ENCODE measurements at places on chromosomes 16 and 17.
A peak's percentile ranks its signal among the peaks of the same experiment; 100 is the strongest.

DNA sequence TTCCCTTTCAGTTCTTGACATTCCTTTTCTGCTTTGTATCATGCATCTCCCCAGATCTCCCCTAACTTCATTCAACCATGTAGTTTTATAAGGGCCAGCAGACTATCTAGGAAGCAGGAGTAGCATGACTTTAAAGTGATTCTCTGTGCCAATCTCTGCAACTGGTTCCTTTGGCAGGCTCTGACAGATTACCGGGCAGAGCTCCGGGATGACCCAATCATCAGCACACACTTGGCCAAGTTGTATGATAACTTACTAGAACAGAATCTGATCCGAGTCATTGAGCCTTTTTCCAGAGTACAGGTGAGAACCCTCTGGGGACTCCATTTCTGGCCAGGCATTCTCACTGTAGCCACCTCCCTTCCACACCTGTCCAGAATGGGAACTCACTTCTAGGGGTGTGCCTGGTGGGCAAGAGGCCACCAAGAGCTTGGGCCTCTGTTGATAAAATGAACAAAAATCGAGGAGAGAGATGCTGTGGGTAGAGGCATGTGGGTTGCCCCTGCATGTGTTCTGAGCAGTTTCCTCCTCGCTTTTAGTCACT, 7.6 kb upstream of the CDK5R1 start:
- DNase-seq, result no peak

GRCh38 chr17:31089471-31089870, 5.3 kb upstream of the NF1 start:
- no peak for DNase-seq

- no peak for DNase-seq
Observed at GRCh38 chr17:74466111-74466827, at the start of gene CD300A. Gene CD300A, plus strand, starts transcription at chr17:74466634. Its CDS starts 70 bp downstream, at chr17:74466704.

GRCh38 chr17:44002141-44002848, 2.1 kb upstream of the NAGS start:
- peak; percentile 75 for DNase-seq

DNA sequence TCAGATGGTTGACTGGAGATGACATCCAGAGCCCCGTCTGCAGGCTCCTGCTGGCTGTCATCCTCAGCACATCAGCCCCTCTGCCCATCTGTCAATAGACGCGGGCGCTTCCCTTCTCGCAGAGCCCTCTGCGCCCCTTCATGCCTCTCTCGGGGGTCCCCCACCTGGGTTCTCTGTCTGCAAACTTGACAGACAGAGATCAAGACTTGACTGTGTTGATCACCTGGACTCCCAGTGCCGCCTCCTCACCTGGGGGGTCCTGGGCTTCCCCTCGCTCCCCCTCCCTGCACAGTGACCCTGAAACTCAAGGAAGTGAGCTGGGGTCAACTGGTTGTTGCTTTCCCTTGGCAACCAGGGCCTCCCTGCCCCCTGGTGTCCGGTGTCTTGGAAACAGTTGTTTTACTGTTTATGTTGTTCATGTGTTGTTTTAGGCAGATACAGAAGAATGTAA, 31.9 kb downstream of the RNF213 start:
- no peak for DNase-seq

DNA sequence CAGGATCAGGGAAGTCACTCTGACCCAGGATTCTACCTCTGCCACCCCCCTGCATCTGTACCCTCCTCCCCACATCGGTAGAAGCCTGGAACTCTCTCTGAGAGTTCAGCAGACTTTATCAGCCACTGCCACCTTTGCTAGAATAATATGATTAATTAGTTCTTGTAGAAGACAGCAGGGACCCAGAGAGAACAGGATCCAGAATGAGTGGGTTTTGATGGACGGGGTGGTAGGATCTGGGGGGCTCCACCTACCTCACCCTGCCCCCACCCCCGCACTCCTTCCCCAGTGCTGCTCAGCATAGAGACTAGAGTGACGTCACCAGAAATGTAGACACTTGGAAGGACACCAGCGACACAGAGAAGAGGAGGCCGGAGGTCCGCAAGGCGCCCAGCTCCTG, 33.5 kb downstream of the ABCC6 start:
- DNase-seq, result no peak

- no peak for DNase-seq
Observed at GRCh38 chr16:88734361-88734728, 28.0 kb downstream of the CTU2 start.

DNA sequence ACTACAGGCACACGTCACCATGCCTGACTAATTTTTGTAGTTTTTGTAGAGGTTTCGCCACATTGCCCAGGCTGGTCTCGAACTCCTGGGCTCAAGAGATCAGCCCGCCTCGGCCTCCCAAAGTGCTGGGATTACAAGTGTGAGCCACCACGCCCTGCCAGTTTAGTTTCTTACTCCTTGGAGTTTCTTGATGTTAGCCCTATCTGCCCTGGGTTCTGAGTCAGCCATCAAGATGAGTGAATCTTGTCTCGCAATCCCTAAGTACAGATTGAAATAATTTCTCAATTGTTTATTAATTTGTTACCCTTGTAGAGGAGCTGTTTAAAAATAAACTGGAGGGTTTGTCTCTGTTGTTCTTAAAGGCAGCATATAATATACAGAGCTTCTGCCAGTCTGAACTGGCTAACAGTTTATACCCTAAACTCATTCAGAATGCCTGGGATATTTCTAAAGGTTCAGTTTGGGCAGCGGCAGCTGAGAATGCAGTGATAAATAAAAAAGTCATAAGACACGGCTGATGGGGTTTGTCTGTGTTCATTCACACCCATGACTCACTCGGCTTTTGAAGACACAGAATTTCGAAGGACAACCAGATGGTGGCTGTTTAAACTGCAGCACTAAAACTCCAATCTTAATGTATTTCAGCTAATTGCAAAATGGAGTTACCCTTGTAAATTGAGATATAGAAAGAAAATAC, 39.6 kb downstream of the GPRC5B start:
- peak; percentile 94 for DNase-seq

DNA sequence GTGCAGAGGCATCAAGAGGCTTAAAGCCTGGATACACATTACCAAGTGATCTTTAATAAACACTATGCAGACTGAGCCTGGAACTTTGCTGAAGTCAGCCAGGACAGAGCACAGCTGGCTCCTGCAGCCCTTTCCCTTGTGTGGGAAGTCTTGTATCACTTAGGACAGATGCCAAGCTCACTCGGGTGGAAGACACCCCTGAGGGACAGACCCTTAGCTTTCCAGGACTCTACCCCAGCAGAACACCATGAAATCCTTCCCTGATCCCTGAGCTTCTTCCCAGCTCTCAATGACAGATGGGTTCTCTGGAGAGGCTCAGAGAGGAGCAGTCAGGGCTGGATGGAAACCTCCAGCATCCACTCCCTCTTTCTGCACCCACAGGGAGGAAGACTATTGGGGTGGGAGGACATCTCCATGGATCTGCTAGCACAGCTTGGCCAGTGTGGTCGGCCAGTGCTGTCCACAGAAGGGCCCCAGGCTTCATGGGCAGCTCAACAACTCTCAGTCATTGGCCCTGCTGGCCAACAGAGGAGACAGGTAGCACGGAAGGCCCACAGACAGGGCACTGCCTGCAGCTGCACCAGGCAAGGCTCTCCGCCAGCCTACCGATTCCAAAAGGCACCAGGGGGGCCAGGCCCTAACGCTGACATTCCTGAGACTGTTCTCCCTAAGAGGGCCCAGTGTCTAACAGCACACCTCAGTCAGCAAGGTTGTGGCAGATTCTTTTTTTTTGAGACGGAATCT, 15.9 kb downstream of the RAB5C start:
- DNase-seq, result no peak

DNA sequence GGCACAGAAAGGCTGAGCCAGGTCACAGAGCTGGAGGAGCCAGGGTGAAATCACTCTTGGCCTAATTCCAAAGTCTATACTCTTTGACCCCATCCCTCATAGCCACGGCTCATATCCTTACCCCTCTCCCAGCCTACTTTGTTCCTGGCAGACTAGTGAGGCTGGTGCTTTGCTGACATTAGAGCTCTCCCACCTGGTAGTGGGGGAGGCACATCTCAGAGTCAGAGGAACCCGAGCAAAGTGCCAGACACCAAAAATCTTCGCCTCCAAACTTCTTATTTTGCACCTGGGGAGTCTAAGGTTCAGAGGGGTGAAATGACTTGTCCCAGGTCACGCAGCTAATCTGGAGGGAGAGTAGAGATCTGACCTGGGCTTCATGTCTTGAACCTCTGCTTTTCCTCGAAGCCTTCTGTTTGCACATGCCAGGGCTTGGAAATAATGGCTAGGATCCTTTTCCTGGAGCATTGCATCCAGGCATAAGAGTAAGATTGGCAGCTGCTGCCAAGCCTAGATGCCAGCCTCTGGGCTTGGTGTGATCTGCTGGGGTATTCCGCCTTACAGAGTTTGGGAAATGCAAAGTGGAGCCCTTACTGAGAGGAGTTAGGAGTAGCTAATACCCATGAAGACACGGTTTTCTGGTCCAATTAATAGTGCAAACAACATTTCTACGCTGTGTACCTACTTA, 126.9 kb downstream of the SPACA3 start:
- DNase-seq, result no peak

- no peak for DNase-seq
Observed at GRCh38 chr17:65553646-65554552, 7.5 kb downstream of the AXIN2 start.

DNA sequence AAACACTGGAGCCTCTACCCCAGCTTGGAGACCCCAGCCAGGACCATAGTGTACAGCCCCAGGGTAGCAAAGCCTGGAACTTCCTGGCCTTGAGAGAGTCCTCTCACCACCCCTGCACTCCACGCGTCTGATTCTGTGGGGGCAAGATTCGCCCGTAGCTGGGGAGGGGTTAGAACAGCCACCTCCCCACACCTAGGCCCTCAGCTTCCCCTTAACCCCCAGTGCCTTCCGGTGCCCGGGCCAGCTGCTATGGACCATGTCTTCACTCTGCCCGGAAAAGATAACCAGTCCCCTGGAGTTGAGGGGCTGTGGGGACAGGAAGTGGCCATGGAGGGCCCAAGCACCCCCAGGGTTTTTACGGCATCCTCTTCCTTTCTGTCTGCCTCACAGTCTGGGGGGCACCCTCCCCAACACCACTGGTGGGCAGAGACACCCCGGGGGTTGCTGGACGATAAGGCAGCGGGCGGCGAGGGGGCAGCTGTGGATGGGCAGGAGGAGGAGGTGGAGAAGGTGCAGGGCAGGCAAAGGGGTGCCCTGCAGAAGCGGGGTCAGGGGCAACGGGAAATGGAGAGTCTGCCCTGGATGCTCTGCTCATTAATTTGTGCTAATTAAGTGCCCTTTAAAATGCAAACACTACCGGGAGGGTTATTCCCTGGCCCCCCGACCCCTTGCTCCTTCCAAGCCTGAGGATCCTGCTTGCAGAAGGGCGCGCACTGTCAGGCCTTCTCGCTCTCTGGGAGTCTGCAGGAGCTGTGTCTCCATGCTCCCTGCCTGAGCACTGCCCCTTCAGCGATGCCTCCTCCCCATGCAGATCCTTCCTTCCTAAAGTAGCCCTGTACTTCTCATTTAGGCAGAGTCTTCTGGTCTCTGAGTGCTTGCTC, 2.4 kb downstream of the PRSS27 start:
- no peak for DNase-seq

DNA sequence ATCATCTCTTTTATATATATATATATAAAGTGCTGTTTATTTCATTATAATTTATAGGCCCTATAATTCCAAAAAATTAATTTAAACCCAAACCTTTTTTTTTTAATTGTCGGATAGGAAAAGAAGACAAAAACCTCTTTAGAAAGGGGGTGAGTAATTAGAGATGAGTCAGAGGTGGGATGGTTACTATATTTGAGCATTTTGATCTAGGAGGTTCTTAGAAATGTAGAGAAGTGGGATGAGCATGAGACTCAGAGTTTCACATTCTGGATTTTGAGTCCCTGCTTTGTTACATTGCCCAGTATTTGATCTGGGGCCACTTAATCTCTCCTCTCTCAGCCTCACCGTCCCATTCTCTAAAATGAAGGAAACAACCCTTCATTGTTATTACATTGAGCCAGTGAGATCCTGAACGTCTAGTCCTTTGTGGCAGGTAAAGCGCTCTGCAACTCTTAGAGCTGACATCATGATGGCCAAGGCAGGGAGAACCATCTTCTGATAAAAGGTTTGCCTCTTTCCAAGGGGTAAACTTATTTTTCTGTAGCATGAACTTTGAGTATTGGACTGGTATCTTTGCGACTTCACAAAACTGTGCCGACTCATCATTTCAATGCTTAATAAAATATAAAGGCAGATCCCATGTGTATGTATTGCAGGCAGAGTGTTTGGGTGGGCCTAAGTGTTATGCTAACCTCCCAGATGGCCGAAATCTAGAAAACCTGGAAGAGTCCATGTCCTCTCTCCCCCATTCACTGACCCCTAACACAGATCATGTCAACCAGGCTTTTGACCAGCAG, 21.3 kb downstream of the HS3ST3B1 start:
- DNase-seq, result no peak

DNA sequence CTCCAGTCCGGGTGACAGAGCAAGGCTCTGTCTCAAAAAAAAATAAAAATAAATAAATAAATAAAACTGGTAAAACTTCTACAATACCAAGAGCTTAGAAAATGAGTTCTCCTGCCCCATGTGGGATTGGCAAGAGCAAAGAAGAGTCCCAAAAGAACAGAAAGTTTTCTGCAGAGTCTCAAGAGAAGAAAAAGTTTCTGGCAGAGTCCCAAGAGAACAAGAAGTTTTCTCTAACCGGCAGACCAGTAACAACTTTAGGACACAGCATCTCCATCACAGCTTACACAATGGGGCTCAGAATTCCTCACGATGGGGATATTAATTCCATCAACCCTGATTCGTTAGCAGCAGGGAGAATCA, 1.1 kb downstream of the SLC39A11 start:
- no peak for DNase-seq

- DNase-seq, result no peak
Observed at GRCh38 chr17:40646791-40647623, 611 bp downstream of the SMARCE1 start.

GRCh38 chr17:71402661-71403141, 718.1 kb upstream of the SOX9 start:
- peak; percentile 55 for DNase-seq

GRCh38 chr16:10738231-10739077, 5.2 kb upstream of the NUBP1 start:
- DNase-seq, result peak; percentile 88

GRCh38 chr16:79042886-79043285, 557.7 kb downstream of the MAF start:
- DNase-seq, result no peak

DNA sequence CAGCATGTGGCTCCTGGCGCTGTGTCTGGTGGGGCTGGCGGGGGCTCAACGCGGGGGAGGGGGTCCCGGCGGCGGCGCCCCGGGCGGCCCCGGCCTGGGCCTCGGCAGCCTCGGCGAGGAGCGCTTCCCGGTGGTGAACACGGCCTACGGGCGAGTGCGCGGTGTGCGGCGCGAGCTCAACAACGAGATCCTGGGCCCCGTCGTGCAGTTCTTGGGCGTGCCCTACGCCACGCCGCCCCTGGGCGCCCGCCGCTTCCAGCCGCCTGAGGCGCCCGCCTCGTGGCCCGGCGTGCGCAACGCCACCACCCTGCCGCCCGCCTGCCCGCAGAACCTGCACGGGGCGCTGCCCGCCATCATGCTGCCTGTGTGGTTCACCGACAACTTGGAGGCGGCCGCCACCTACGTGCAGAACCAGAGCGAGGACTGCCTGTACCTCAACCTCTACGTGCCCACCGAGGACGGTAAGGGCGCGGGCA, 645 bp downstream of the NLGN2 start:
- DNase-seq, result no peak
